ENCODE measurements at places on chromosomes 12 and 14.

GRCh38 chr12:66217342-66217917, 28.4 kb downstream of the IRAK3 start:
- DNase-seq, result no peak

GRCh38 chr14:63470962-63471793, 72.0 kb downstream of the PPP2R5E start:
- no peak for DNase-seq

GRCh38 chr12:48996794-48997718, 2.1 kb downstream of the DDN start:
- DNase-seq, result no peak

GRCh38 chr14:34776611-34777010, 62.2 kb upstream of the CFL2 start:
- no peak for DNase-seq

DNA sequence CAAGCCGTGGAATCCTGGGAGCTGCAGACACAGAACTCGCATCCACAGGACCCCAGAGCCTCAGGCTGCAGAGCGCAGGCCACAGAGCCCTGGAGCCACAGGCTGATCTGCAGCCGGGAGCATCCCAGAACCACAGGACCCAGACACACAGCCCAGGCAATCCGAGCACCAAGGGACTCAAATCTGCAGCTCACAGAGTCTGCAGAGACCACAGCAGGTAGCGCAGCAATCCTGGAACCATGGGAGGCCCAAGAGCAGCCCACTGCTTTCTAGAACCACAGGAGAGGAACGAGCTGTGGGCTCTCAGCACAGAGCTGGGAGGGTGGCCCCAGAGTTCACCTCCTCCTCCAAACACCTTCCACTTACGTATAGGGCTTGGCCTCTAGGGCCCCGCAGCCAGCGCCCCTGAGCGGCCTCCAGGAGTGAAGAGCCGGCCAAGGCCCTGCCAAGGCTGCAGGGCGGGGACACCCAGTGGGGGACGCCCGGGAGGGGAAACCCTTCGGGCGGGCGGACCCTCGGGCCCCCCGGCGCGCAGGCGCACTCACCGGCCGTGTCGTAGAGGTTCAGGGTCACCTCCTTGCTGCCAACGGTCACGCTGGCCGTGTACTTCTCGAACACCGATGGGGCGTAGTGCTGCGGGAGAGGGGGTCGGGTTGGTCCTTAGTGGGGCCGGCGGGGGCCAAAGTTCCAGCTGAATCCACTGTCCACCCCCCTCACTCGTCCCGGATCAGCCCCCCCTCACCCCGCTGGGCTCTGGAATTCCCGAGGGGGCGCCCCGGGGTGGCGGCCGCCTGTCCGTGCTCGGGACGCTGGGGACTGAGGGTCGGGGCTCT, 665 bp downstream of the RHOF start:
- no peak for DNase-seq

DNA sequence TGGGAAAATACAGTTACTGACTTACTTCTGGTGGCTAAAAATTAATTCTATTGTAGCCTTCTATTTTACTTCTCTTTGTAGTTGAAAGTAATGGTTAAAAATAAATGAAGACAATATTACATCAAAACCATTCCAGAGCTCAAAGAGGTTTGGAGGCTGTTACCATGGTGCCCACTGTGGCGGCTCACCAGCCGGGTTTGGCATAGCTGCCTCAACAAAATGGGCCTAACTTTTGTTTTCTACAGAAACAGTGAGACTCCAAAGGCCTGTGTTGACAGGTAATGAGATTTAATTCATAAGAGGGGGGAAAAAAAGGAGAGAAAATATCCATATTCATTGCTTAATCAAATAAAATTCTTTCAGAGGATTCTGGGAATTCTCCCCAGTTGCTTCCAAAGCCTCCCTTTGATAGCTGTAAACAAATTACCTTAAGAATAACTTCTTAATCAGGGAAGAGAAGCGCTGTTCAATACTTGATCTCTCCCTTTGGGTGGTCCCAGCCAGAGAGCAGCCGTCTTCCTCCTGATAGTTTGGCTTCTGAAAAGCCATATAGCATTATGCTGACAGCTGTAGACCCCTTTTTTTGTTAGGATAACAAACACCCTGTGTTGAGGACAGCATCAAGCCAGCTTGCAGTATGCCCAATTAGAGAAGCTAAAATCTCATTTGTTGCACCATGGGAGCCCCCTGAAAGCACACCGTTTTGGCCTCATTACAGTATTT, 266.8 kb downstream of the NEDD1 start:
- DNase-seq, result no peak

DNA sequence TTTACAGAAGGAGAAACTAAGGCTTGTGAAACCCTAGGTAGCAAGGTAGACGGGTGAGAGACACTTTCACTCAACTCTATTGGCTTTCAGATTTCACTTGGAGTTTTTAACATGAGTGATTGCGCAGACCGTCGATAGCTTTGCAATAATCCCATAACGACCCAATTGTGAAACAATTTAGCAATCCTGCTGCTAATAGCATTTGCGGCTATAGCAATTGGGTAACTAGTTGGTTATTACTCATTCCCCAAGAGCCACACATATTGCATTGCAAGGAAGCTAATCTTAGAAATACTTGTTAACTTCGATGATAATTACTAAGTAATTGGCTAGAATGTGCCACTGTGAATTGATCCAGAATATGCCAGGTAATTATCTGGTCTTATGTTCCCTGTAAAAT, 159.9 kb upstream of the NOS1 start:
- DNase-seq, result no peak

DNA sequence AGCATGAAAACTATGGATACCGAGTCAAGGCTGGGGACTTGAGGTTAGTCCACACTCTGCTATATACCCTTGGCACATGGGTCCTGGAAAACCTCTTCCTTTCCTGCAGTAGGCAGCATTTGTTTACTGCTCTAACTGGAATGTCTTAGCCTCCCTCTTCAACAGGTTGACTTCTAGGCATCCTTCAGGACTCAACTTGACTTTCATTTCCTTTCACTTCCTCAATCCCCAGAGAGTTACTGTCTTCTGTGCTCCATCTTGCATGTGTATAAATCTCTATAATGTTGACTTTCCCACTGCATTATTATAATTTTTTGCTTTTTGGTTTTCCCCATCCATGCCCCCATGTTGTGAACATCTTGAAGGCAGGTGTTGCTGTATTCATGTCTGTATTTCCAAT, 107.9 kb downstream of the VRK1 start:
- DNase-seq, result no peak

DNA sequence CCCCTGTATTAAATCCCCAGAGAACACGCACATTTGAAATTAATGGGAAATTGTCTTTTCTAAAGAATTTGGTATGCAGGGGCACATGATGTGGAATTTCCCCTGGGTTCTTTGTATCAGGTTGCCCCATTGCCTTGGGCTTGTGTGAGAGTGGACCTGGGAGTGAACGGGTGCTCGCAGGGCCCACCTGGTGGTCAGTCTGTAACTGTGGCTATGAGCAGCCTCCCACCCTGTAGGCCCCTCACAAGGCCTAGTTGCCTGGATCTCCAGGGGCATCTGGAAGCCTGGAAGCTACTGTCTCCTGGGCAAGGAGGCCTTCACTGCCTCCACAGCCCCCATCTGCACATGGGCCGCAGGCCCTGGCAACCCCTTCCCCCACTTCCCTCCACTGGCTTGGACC, 96.7 kb downstream of the SLC25A47 start:
- DNase-seq, result no peak

DNA sequence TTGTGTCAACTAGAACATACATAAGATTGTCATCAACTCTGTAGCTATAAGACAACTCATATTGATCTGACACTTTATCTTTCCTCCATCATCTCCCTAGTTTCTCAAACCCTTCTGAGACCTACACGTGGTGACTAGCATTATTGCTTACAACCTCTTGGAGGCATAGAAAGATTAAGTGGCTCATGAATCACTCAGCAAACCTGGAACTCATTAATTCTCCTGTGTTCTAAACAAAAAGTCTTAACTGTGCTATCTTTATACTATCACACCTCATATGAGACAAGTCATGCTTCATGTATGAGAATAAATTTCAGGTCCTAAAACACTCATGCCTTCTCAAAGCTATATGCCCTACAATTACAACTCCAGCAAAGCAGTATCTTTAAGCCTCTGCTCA, 408.6 kb upstream of the SYT1 start:
- DNase-seq, result no peak

- no peak for DNase-seq
Observed at GRCh38 chr12:87687362-87687761, 341.8 kb downstream of the C12orf50 start.

DNA sequence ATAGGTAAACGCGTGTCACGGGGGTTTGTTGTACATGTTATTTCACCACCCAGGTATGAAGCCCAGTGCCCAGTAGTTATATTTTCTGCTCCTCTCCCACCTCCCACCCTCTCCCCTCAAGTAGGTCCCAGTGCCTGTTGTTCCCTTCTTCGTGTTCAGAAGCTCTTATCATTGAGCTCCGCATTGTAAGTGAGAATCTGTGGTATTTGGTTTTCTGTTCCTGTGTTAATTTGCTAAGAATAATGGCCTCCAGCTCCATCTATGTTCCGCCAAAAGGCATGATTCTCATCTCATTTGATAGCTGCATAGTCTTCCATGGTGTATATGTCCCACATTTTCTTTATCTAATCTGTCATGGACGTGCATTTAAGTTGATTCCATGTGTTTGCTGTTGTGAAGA, 6.9 kb upstream of the GPRC5D start:
- no peak for DNase-seq

GRCh38 chr12:11446372-11446771, 51.0 kb upstream of the PRB2 start:
- no peak for DNase-seq

- no peak for DNase-seq
Observed at GRCh38 chr14:102248121-102248520, 56.8 kb downstream of the MOK start.

DNA sequence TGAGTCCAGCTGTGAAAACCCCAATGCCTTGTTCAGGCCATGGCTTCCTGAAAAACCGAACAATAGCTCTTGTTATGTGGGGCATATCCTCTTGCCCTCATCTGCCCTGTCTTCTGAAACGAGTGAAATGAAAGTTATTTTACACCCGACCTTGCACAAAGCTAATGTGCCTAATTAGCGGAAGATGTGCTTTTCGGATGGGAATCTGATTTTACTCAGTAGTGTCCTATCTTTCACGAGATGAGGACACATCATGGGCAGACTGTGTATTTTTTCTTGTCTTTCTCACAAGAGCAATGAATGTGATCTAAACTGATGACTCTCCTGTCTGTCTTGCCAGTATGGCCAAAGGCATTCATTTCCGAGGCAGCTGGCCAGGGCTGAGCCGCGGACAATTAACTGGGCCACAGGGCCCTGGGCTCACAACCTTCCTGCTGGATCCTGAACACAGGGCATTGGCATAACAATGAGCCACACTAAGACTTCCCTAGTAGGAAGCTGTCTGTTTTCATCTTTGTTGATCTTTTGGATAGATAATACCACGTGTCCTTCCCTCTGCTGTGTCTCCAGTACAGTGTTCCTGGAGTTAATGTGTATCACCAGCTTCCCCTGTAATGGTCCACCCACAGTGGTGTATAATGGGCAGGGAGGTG, 86.0 kb upstream of the HIF1A start:
- no peak for DNase-seq

GRCh38 chr12:104964167-104964855, 6.2 kb upstream of the SLC41A2 start:
- DNase-seq, result no peak

GRCh38 chr12:63844391-63845341, at the start of gene SRGAP1:
TSS of gene SRGAP1 (plus strand) at chr12:63844700. CDS start at chr12:63844817, 117 bp downstream.
- DNase-seq, result peak; percentile 29

- no peak for DNase-seq
Observed at GRCh38 chr14:59363531-59364226, 101.5 kb downstream of the GPR135 start.

GRCh38 chr12:66662729-66663128, 16.1 kb downstream of the GRIP1 start:
- DNase-seq, result no peak

GRCh38 chr12:5996459-5996858, 51.4 kb upstream of the ANO2 start:
- DNase-seq, result no peak

DNA sequence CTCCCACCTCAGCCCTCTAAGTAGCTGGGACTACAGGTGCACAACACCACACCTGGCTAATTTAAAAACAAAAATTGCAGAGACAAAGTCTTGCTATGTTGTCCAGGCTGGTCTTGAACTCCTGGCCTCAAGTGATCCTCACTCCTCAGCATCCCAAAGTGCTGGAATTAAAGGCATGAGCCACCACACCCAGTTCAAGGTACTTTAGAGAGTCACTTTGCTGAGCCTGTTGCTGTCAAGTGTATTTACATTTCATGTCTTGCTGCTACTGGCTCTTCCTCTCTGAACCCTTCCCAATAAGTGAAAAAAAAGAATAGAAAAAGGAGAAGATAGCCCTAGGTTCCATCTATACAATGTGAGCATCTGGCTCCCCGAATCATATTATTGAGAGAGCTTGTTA, 38.4 kb downstream of the SLCO1A2 start:
- no peak for DNase-seq

- DNase-seq, result no peak
Observed at GRCh38 chr12:66206141-66206540, 17.1 kb downstream of the IRAK3 start.

All from thoracic aorta (tissue), 2 donors.